Karpas-422 (cell line): ENCODE measurements at places on chromosomes 16 and 17.

GRCh38 chr16:90008708-90009145 is 10.5 kb downstream of the DBNDD1 start:
- H3K4me1 ChIP-seq: peaks cover 30% of the 10 kb centered on the region
- H3K27me3 ChIP-seq: no peaks in the 10 kb centered on the region
- no peak overlapping the region for H3K4me3 ChIP-seq
- no peaks in the 10 kb centered on the region for H3K36me3 ChIP-seq
- H3K27ac ChIP-seq: peak overlapping the region; percentile 84
- peak; percentile 68 for DNase-seq

DNA sequence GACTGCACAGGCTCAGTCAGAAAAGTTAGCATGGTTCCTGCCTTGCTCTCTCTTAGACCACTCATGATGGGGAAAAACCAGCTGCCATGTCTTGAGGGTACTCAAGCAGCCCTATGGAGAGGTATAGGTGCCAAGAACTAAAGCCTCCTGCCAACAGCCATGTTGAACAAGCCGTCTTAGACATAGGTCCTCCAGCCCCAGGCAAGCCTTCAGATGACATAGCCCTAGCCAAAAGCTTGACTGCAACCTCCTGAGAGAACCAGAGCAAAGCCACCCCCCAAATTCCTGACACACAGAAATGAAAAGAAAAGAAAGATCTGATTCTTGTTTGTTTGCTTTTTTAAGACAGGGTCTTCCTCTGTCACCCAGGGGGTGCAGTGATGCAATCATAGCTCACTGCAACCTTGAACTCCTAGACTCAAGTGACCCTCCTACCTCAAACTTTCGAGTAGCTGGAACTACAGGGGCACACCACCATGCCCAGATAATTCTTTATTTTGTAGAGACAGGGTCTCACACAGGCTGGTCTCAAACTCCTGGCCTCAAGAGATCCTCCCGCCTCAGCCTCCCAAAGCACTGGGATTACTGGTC is 36.3 kb downstream of the CMTM3 start:
- DNase-seq: no peak
- H3K4me3 ChIP-seq: no peak overlapping the region
- H3K27ac ChIP-seq: no peak overlapping the region
- H3K4me1 ChIP-seq: no peaks in the 10 kb centered on the region

DNA sequence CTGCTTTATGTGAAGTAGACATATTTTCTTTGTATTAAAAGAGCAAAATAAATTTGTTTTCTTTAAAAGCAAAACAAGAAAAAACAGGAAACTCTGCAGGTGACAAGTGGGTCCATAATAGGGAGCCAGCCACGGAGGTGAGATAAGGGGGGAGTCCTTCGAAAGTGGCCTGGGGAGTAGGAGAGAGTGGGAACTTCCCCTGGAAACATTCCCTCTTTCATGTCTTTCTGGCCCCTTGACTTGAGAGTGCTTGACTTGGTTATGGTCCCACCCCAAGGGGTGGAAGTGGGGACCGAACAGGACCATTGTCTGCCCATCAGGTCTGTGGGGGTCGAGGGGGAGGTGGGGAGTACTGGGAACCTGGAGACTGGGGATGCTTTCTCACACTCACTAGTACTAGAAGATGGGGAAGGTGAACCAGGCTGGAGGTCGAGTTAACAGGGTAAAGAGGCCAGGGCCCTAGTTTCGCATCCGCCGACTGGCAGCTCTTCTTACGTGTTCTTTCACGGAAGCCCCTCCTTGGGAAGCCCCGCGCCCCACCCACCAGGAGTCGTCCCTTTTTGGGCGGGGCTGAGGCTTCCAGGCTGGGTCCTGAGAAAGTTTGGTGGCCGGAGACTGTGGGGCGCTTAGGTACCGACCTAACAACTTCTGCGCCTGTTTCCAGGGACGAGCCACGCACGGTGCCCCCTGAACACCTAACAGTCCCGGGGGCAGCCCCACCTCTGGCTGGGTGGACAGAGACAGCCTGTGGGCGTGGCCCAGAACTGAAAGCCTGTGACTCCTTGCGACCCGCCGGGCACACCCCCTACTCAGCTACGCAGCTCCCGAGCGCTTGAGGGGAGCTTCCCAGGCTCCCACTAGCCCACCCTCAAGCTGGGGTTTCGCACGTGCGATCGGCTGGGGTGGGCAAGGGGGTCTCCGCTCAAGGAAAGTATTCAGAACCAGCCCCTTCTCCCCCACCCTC is 790 bp downstream of the TRADD start:
- peak overlapping the region; percentile 97 for H3K4me3 ChIP-seq
- H3K36me3 ChIP-seq: no peaks in the 10 kb centered on the region
- peak; percentile 83 for DNase-seq

DNA sequence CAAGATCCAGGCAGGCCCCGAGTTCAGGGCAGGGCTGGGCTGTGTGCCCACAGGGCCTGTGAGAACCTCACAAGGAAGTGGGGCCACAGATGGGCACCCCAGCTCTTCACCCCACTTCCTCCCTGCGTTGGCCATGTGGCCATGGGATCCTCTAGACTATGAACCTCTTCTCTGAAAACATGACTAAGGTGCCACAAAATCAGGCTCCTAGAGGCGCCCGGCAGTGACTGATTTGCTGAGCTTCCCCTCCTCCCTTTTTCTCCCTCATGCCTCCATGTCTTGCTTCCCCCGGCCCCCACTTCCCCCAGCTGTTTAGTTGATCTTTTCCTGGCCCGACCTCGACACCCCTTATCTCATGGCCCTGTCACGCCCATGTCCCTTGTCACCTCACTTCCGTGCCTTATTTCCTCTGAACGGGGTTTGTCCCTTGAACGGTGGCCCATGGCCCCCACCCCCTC is 87.1 kb downstream of the KCNJ12 start:
- no peak overlapping the region for H3K4me3 ChIP-seq
- no peaks in the 10 kb centered on the region for H3K27me3 ChIP-seq
- H3K36me3 ChIP-seq: no peaks in the 10 kb centered on the region
- H3K27ac ChIP-seq: no peak overlapping the region
- H3K4me1 ChIP-seq: peaks cover 24% of the 10 kb centered on the region

DNA sequence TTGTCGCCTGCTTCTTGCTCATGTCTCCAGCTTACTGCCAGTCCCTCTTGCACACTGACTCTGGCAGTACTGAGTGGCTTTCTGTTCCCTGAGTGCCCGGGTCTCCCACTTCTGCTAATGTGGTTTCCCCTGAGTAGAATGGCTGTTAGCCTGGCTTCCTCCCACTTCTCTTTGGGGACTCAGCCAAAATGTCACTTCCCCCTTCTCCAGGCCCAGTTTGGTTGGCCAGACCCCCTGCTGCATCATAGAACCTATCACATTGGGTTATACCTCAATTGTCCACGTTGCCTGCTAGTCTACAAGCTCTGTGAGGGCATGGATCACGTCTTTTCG is 304.4 kb downstream of the HS3ST3B1 start:
- no peak overlapping the region for H3K27ac ChIP-seq
- no peaks in the 10 kb centered on the region for H3K27me3 ChIP-seq
- no peaks in the 10 kb centered on the region for H3K36me3 ChIP-seq
- H3K4me3 ChIP-seq: no peak overlapping the region

- H3K27me3 ChIP-seq: no peaks in the 10 kb centered on the region
- H3K36me3 ChIP-seq: no peaks in the 10 kb centered on the region
- H3K4me3 ChIP-seq: no peak overlapping the region
- no peak overlapping the region for H3K27ac ChIP-seq
- H3K4me1 ChIP-seq: no peaks in the 10 kb centered on the region
- no peak for DNase-seq
These were observed 15.8 kb upstream of the TOX3 start for GRCh38 chr16:52562770-52563169.

- DNase-seq: peak; percentile 82
- H3K27me3 ChIP-seq: no peaks in the 10 kb centered on the region
- H3K36me3 ChIP-seq: peaks cover 22% of the 10 kb centered on the region
- no peak overlapping the region for H3K27ac ChIP-seq
These were observed 101.2 kb downstream of the TTC19 start for GRCh38 chr17:16100737-16101400.
